ENCODE measurements at places on chromosomes 2 and 18.

- DNase-seq, result no peak
These were observed 759 bp downstream of the GALNT13 start for GRCh38 chr2:153872311-153873051.

GRCh38 chr2:217740178-217740577, 262.6 kb downstream of the TNS1 start:
- no peak for DNase-seq

DNA sequence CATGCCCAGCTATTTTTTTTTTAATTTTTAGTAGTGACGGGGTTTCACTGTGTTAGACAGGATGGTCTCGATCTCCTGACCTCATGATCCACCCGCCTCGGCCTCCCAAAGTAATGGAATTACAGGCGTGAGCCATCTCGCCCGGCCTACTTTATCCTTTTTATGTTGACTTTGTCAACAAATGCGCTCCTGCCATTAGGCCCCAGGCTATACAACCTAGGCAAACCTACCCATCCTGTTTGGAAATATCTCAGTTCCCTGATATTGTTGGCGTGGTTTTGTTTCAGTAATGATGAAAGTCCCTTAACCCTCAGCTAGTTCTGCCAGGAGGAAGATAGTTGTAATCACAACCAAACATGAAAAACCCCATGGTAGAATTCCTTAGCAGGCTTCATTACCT, 249.4 kb upstream of the SOX11 start:
- DNase-seq, result no peak

DNA sequence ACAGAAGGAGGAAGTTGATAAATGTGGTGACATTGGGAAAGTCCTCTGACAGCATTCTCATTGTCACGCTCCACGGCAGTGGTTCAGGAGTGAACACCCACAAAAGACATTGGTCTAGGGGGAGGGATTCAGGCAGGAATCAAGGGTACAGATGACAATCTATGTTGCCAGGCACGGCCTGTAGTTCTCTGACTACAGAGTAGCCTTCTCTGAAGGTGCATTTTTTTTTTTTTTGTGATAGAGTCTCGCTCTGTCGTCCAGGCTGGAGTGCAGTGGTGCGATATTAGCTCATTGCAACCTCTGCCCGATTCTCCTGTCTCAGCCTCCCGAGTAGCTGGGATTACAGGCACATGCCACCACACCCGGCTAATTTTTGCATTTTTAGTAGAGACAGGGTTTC, 7.4 kb upstream of the MOB1A start:
- DNase-seq, result no peak

DNA sequence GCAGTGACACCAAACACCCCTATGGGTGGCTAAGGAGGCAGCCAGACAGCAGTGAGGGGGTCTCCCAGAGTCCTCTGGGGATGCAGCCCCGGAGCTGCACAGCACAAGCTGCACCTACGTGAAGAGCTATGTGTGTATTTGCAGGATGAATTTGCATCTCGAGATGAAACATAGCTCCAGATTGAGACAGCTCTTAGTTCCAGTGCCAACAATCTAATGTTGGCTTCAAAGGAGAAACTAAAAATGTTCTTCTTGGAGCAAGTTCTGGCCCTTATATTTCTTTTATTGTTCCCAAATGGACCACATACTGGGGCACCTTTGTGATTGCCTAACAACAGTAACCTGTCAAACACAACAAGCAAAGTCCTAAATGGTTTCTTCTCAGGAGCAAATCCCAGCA, 233.9 kb downstream of the SLC4A3 start:
- no peak for DNase-seq

GRCh38 chr2:106257135-106257534, 63.0 kb upstream of the UXS1 start:
- no peak for DNase-seq

DNA sequence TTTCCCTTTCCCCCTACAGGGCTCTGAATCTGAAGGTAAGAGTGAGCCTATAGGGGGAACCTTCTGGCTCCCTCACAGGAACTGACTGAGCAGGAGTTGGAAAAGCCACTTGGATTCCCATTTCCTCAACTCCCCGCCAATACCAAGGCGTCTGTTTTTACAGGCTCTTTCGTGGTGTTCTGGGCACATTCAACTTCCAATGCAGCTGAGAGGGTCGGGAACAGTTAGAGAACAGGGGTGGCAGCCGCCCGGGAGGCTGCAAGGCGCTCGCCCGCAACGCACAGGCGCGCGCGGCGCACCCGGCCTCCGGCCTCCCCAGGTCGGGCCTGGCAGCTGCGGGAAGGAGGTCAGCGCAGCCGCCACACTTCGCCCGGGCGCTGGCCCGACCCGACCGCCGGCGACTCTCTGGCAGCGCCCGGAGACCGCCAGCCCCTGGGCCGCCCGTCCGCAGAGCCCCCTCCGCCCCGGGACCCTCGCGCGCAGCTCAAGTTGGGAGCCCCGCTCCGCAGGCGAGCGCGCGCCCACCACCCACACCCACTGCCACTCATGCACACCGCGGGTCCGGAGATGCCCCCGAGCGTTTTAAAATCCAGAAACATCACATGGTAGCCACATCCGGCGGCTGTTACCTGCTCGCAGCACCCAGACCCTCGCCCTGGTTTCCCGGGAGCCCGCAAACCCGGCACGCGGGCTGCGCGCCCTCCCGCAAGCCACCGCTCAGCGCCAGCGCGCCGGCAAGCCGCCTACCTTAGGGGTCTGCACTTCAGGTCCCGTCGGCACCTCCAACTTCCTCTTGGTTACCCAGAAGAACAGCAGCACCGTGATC, 816 bp downstream of the GALNT14 start:
- no peak for DNase-seq

- no peak for DNase-seq
These were observed 316.9 kb upstream of the THSD7B start for GRCh38 chr2:136448432-136448831.

- no peak for DNase-seq
These were observed 334.3 kb upstream of the VWC2L start for GRCh38 chr2:214076527-214076926.

DNA sequence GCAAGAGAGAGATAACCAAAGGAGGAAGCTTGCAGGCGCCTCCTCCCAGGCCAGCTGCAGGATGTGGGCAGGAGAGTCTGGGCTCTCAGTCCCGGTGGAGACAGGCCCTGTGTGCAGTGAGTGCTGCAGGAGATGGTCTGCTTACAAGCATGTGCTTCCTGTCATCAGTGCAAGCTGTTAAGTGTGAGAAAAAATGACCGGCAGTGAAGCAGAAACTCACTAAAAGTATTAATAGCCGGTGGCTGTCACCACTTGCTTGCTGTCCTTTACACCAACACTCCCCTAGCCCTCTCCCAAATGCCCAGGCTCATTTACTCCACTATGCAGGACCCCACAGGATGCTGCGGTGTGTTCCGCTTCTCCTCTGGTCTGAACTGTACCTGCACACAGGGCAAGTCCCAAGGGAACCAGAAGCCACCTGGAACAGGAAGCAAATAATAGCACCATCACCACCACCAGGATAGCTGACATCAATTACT, 435.6 kb upstream of the HS6ST1 start:
- DNase-seq, result no peak

- no peak for DNase-seq
These were observed 531.5 kb upstream of the SALL3 start for GRCh38 chr18:78448106-78448505.

- DNase-seq, result no peak
These were observed 34.1 kb downstream of the NOP58 start for GRCh38 chr2:202299712-202300111.

- no peak for DNase-seq
These were observed 94.4 kb upstream of the TSPYL6 start for GRCh38 chr2:54350426-54350825.

GRCh38 chr18:22433956-22434355, 16.2 kb upstream of the CTAGE1 start:
- no peak for DNase-seq

GRCh38 chr2:20169796-20170703, 54.9 kb downstream of the SDC1 start:
- DNase-seq, result no peak

DNA sequence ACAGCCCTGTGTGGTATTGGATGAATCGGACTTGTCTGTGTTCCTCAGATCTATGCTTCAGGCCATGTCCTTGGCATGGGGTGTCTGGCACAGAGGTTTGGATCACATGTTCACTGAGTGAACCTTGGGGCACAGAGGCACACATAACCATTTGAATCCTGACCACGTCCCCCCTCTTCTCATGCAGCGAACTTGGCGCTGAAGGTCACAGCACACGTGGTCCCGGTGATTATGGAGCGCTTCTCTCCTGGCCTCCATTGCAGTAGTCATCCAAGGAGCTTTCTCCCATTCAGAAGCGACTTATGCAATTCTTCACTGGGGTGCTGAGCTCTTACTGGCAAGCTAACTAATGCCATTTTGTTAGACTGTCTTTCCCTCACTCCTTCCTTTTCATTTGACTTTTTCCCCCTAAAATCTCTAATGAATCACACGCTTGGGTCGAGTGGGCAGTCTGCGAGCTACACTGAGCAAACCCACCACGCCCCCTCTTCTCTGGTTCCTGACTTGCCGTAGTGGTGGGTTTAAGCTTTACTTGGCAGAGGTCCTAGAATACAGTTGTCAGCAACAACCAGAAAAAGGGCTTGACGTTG, 59.4 kb downstream of the KCNG2 start:
- DNase-seq, result no peak

GRCh38 chr2:102798181-102798580, 36.4 kb downstream of the TMEM182 start:
- no peak for DNase-seq

- DNase-seq, result no peak
These were observed 15.4 kb upstream of the ACYP2 start for GRCh38 chr2:54099829-54100585.

- DNase-seq, result no peak
These were observed 237.9 kb downstream of the HAUS1 start for GRCh38 chr18:46341986-46342525.

GRCh38 chr18:33495278-33495677, 54.8 kb upstream of the CCDC178 start:
- DNase-seq, result no peak

DNA sequence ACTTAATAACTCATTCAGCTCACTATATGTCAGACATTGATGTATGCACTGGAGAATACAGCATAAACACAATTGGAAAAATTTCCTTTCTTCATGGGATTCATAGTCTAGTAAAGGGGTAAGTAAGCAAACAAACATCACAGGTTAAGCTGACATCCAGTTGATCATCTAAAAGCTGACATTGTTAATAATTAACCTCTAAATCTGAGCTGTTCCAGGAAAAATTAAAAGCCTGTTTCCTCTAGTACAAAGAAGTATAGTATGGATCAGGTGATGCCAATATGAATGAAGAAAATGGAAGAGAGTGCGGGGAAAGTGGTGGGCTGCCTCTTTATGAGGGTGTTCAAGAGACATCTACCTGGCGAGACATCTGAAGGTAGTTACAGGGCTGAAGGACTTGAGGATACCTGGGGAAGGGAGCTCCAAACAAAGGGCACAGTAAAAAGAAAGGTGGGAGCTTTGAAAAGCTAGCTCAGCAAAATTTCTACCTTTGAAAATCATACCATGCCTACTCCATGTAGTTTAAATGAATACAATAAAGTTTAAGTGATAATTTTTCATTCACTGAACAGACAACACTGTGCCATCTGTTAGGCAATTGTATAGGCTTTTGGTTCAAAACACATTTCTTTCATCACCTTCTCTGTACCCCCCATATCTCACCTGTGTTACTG, 619.3 kb downstream of the TRIB2 start:
- DNase-seq, result no peak

DNA sequence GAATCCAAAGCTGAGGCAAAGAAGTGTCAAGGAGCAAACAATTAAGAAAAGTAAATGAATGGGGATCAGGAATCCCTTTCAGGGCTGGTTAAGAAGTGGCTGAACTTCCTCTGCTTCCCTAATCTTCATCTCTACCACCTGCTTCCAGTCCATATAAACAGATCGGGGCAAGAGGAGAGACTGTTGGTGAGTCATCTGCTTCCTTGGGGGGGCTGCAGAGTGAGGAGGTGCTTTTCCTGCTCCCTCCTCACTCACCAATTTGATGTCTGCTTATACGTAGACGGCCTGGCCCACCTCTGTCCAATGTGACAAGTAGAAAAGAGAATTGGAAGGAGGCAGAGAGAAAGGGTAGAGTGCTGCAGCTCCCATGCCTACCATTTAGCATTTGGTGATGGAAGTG, 68.4 kb downstream of the NAB1 start:
- no peak for DNase-seq

- no peak for DNase-seq
These were observed 25.7 kb downstream of the UPP2 start for GRCh38 chr2:158127380-158127804.

- DNase-seq, result no peak
These were observed 469.6 kb upstream of the ID2 start for GRCh38 chr2:8212239-8212638.

DNA sequence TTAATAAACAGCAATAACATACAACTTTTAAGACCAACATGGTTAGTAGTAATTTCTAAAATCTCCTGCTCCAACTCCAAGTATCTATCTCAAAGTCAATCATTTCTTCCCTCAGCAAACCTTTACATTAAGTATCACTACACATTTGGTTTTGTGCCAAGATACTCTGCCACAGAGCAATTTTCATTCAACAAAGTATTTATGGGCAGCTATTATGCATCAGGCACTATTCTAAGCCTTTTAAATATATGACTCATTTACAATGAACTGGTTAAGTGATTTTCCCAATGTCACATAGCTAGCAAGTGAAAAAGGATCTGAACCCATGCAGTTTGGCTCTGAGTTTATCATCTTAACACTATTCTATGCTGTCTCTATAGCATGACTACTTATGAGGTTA, 264.3 kb downstream of the NOL4 start:
- DNase-seq, result no peak

GRCh38 chr2:37090019-37090477, 5.7 kb downstream of the GPATCH11 start:
- DNase-seq, result no peak

DNA sequence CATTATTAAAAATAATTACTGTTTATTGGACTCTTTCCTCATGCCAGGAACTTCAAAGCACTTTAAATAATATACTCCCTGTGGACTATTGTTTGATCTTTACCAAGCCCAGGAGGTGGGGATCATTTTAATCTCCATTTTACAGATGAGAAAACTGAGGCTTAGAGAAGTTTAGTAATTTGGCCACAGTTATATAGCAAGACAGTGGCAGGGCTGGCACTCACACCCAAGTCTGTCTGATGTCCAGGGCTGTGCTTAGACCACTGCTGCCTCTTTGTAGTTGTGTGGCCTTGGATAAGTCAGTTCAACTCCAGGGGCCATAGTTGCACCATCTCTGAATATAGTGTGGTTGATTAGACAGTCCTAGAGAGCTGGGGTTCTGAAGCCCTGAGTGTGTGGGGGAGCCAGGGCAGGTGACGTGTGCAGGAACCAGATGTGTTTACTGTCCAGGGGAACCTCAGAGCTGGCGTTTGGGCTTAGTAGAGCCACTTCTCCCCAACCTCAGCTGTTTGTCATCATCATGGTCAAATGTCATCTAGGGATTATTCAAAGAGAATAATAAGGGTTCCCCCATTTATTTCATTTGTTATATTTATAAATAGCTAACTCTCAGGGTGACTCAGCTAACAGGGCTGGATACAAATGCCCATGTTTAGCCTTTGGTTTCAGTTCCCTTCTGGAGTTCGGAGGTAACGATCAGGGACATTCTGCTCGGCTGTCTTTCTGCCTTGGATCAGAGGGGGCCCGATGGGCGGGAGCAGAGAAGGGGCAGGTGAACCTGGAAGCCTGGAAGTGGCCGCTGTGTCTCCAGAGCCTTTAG, 68.0 kb downstream of the BOLA3 start:
- no peak for DNase-seq

- DNase-seq, result no peak
These were observed 323.4 kb upstream of the EPHA4 start for GRCh38 chr2:221895366-221896121.

Measured in stimulated activated CD4-positive, alpha-beta T cell treated with anti-CD3 and anti-CD28 coated beads, Interleukin-1b, Interleukin-23, amount 100 ng/mL, for 1 hour (primary cell).